ENCODE measurements at places on chromosomes 11 and 22.
A peak's percentile ranks its signal among the peaks of the same experiment; 100 is the strongest.

GRCh38 chr22:20216863-20217499, 51.1 kb downstream of the RTN4R start:
- no peak for DNase-seq

DNA sequence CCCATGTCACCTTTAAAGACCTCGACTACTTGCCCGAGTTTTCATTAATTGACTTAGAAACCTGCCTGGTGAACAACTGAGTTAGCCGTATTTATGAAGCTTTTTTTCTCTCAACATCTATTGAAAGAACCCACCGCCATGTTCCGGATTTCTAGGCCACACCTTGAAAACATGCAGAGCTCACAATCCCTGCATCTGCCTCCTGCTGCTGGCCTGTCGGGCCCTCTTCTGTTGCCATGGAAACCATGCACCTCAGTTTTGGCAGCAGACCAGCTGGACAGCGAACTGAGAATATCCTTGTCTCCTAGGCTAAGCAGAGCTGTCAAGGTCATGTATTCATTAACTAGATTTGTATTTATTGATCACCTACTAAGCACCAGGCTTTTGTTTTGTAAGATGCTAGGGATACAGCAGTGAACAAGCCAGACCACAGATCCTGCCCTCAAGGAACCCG, 4.3 kb upstream of the PATZ1 start:
- DNase-seq, result no peak

GRCh38 chr22:23138584-23139435, 3.0 kb downstream of the RSPH14 start:
- DNase-seq, result no peak

DNA sequence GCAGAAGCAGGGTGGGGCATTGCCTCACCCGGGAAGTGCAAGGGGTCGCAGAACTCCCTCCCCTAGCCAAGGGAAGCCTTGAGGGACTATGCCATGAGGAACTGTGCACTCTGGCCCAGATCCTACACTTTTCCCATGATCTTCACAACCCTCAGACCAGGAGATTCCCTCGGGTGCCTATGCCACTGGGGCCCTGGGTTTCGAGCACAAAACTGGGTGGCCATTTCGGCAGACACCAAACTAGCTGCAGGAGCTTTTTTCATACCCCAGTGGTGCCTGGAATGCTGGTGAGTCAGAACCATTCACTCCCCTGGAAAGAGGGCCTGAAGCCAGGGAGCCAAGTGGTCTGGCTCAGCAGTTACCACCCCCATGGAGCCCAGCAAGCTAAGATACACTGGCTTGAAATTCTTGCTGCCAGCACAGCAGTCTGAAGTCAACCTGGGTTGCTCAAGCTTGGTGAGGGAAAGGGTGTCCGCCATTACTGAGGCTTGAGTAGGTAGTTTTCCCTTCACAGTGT, 573.7 kb upstream of the ANO3 start:
- DNase-seq, result no peak

- no peak for DNase-seq
Measured at GRCh38 chr22:37636186-37636948, 3.1 kb upstream of the SH3BP1 start.

DNA sequence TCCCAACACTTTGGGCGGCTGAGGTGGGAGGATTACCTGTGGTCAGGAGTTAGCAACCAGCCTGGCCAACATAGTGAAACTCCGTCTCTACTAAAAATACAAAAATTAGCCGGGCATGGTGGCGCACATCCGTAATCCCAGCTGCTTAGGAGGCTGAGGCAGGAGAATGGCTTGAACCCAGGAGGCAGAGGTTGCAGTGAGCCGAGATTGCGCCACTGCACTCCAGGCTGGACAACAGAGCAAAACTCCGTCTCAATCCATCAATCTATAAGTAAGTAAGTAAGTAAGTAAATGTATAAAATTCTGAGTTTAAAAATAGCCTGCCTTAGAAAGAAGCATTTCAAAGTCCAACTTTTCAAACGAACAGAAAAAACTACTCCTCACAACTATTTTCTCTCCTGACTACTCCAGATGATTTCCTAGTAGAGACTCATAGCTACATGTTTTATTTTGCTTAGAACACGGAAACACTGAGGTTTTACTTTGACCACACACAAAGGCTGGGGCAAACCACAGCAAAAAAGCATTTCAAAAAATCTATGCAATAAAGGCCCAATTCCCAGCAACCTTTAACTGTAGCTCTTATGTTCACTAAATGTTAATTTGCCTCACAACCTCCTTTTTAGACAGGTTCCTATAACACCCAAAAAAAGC, 16.3 kb downstream of the SPTY2D1 start:
- peak; percentile 14 for DNase-seq

DNA sequence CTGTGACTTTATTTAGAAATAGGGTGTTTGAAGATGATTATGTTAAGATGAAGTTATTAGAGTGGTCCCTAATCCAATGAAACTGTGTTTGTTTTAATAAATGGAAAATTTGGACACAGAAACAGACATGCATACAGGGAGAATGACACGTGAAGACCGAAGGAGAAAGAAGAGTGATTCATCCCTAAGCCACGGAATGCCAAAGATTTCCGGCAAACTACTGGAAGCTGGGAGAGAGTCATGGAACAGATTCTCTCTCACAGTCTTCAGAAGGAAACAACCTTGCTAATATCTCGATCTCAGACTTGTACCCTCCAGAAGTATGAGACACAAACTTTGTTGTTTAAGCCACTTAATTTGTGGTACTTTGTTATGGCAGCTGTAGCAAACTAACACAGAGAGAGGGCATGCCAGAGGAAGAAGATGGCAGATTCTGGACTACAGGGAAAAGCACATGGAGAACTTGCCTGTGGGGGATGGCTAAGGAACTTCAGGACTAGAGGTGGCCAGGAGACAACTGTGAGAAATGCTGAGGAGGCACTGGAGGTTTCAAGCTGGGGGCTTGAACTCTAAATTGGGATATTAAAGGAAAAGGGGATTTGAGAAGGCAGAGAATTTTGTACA, 733.5 kb upstream of the CCDC90B start:
- DNase-seq, result no peak

DNA sequence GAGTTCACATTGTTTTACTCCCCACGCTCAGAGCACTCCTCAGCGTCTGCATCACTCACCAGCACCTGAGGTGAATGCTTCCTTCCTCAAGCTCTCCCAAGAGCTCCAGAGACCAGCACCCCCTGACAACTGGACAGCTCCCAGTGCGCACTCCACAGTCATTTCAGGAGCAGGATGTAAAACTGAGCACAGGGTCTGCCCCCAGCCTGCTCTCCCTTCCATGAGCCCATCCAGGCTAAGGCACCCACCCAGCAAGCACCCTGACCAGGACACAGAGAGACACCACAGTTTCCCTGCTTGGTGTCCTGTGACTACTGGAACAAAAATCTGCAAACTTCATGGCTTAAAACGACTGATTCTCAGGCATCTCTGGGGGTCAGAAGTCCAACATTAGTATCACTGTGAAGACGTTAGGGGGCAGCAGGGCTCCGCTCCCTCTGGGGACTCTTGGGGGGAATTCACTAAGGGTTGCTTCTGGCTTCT, 3.3 kb downstream of the SCGB1D2 start:
- DNase-seq, result no peak

- no peak for DNase-seq
Measured at GRCh38 chr11:14148653-14149273, 186.2 kb downstream of the SPON1 start.

DNA sequence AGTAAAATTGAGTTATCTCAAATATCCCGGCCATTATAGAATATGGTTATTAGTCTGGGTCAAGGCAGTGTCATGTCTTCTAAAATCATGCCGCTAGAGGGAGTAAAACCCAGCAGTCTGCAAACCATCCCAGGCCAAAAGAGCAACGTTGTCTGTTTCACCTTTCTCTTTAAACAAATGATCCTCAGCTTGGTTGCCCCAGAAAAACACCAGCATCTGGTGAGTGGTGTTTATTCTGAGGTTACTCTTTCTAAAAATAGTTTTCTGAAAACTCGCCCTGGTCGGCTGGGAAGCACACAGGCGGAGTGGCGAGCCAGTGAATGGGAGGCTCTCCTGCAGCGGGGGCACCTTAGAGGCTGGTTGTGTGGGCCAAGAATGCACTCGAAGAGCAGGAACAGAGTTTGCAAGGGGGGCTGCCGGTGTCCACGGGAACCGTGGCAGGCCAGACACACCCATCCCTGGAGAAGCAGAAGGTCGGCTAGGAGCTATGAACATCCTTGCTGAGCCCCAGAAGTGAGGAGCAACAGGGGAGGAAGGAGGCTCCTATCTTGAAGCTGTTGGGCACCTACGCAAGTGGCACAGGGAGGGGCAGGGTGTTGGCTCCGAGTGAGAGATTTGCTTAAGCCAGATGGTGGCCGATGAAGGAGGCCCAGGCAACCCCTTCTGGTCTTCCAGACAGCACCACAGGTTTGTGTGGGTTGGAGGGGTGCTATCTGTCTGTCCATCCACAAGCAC, 297.1 kb downstream of the ETS1 start:
- no peak for DNase-seq

DNA sequence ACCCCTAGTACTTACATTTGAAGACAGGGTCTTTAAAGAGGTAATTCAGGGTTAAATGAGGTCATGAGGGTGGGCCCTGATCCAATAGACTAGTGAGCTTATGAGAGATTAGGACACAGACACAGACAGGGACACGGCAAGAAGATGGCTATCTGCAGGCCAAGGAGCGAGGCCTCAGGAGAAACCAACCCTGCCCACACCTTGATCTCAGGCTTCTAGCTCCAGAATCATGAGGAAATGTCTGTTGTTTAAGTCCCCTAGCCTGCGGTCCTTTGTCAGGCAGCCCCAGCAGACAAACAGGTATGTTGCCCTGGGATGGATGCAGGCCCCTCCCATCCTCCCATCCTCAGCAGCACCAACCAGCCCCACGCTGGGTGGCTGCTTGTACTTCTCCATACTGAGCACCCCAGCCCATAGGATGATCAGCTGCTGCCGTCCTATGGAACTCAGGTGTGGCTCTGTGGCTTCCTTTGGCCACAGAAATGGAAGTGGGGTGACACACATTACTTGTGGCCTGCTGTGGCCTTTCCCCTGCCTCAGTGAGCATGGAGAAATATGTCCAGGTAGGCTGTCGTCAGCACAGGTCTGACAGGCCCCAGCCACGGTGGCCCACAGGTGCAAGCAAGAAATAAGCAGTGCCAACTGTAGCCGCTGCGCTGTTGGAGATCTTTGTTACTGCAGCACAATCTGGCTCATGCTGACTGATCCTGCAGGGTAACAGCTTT, 7.9 kb downstream of the GNB1L start:
- DNase-seq, result no peak

DNA sequence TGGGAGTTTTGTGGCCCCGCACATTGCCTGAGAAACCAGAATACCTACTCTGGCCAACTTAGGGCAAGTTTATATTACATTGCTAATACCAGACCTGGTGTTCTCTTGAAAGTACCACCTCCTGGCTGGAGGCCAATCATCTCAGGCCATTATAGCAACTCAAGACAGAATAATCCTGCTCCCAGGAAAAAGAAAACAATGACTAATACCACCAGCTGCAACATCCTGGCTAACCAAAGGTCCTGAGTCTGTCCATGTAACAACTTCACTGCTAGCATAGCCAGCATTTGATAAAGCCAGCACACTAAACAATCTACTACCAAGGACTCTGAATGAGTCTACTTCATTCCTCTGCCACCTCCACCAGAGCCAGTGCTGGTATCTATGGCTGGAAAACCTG, 1298.7 kb upstream of the CNTN5 start:
- DNase-seq, result no peak

- DNase-seq, result peak; percentile 35
Measured at GRCh38 chr11:60763692-60764369, 7.2 kb downstream of the MS4A15 start.

- DNase-seq, result no peak
Measured at GRCh38 chr11:126522606-126523005, 167.1 kb downstream of the ST3GAL4 start.

- no peak for DNase-seq
Measured at GRCh38 chr11:34364102-34364501, 6.3 kb upstream of the ABTB2 start.

DNA sequence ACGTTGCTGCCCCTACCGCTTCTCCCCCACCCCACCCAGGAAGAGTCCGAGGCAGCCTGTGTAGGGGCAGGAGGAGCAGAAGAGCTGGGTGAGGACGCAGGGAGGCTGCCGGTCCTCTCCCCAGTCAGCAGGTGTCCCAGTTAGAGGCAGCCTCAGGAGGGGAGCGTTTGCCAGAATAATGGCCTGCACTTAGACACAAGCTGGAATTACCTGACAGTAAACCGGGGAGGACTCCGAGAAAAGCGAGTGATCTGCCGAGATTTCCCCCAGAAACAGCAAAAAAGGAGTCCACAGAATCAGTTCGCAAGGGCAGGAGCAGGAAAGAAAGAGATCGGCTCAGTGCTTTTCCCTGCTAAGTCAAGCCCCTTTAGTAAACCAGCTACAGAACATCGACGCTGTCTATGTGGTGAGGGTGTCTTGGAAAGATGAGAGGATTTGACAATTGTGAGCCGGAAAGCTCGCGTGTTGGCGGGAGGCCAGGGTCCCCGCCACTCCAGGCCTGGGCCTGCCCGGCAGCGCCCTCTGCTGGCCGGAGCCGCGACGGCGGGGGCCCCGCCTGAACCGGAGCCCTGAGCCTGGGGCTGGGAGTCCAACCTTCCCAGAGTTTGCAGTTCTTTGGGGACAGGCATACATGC, 17.7 kb upstream of the THRSP start:
- peak; percentile 82 for DNase-seq

GRCh38 chr11:65555693-65556231, 2.4 kb downstream of the LTBP3 start:
- peak; percentile 87 for DNase-seq

GRCh38 chr11:8061555-8062428, 19.2 kb upstream of the TUB start:
- no peak for DNase-seq

GRCh38 chr11:27460158-27460978, 12.2 kb downstream of the LGR4 start:
- no peak for DNase-seq

DNA sequence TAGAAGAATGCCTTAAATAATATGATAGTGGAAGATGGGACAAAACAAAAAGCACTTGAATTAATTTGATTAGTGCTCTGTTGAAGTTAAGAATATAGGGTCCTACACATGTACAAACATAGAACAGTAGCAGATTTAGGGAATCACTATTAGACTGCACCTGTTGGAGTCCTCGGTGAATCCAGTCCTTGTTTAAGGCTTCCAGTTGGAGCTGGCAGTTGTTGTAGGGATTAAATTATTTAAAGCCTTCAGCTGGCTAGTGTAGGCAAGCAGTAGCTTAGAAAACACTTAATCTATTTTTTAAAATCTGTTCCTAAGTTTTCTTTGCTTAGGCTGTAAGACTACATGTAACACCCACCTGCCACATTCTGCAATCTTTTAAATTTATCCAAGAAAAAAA, 24.5 kb upstream of the CSTF3 start:
- DNase-seq, result no peak

- no peak for DNase-seq
Measured at GRCh38 chr11:102287964-102288724, 29.1 kb upstream of the BIRC3 start.

Data from coronary artery (tissue), 2 donors.